Stimulated activated CD8-positive, alpha-beta memory T cell treated with anti-CD3 and anti-CD28 coated beads, Interleukin-12 subunit alpha, Interleukin-12 subunit beta, amount 100 ng/mL, for 4 hours (primary cell): ENCODE measurements at places on chromosomes 5 and 9.

- DNase-seq, result no peak
Measured at GRCh38 chr5:123875561-123876275, 363.7 kb downstream of the CSNK1G3 start.

DNA sequence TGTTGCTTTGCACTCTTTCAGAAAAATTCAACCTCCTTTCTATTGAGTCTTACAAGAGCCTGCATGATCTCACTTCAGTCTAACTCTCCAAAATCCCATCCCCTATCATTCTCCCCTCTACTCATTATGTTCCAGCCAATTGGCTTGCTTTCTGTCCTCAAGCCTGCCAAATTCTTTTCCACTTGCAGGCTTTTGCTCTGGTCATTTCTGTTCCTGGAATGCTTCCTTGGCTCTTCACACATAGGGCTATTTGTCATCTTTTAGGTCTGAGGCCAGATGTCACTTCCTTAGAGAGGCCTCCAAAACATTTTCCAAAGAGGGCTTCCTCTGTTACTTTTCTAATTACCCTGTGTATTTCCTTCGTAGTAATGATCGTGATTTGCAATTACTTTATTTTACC is 11.8 kb upstream of the CHD1 start:
- no peak for DNase-seq

DNA sequence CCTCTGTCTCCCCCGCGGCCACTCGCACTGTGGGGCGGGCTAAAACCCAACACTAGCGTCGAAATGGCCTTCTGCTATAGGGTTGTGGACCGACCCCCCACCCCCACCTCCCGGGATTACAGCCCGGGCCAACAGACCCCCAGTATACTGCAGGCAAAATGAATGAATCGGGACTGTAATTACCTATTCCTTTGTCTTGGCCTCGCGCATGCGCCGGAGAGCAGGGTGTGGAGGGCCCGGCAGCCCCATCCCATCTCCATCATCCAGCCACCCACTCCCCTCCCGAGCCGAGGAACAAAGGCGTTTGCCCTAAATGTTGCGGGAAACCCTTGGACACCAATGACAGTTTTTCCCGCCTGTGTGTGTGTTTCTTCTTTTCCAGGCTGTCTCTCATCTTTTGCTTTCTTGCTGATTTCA is 1.6 kb downstream of the BASP1 start:
- DNase-seq, result no peak

- DNase-seq, result no peak
Measured at GRCh38 chr9:10690546-10690945, 77.7 kb upstream of the PTPRD start.

DNA sequence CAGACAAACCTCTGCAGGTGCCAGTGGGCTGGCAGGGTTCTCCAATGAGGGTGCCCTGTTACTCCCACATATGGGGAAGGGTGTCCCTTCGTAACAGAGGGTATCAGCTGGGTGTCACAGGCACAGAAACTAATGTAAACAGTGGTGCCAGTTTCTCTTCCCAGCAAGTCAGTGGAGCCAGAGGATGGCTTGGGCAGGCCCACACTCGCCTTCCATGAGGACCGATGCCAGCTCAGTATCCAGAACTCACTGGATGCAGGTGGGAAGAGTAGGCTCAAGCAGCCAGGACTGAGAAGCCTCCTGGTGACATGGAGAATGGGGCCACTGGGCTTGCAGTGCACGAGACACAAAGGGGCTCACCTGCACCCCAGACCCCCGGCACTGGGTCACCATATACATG is 30.4 kb downstream of the FSTL4 start:
- DNase-seq, result no peak

DNA sequence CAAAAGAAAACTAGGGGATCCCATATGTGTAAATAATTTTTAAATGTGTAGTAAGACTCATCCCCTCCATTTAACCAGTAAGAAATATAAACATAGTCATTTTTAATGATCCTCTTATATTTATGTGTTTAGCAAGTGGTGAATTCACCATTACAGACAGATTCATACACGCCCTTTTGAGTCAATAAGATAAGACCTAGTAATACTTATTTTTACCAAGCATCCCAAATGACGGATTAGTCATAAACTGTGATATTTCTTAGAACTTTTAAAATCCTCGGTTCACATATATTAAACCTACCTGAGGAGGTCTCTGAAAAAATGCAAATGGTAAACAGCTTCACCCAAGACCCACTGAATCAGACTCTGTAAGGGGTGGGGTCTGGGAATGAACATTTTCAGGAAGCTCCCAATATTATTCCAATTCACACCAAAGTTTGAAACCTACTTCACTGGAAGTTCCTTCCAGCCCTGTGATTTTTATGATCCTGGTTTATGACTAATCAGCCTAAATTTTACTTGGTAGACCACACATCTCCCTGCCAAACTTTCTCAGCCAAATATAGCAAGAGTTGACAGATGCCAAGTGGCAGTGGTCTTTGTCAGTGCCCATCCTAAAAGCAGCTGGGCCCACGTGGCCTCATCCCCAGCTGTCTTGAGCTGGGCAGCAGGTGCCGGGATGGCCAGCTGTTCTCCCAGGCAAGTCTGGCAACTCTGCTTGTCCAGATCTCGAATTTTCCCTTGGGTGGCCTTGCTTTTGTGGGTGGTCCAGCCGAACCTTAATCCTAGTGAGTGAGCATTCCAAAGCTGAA is 559.0 kb upstream of the RGMB start:
- no peak for DNase-seq
